Activated T-helper 2 cell treated with anti-CD3 and anti-CD28 coated beads, Interferon-gamma antibody, Interleukin-2, Interleukin-4, amounts not matched to agents 10 μg/mL and 5 μg/mL and 100 μg/mL, durations not matched to agents 14 hours and 24 hours and 36 hours (primary cell): ENCODE measurements at places on chromosomes 2 and 18. TPM values are rescaled to one million over a fixed set of nuclear protein-coding genes. Genes with fewer than 3 reads are reported as not detected.

GRCh38 chr2:7557376-7557775, 640.2 kb downstream of the RNF144A start:
- DNase-seq, result no peak

GPAT2 gene
- total RNA-seq, result 18.0 and 19.1 TPM in 2 replicates

DNA sequence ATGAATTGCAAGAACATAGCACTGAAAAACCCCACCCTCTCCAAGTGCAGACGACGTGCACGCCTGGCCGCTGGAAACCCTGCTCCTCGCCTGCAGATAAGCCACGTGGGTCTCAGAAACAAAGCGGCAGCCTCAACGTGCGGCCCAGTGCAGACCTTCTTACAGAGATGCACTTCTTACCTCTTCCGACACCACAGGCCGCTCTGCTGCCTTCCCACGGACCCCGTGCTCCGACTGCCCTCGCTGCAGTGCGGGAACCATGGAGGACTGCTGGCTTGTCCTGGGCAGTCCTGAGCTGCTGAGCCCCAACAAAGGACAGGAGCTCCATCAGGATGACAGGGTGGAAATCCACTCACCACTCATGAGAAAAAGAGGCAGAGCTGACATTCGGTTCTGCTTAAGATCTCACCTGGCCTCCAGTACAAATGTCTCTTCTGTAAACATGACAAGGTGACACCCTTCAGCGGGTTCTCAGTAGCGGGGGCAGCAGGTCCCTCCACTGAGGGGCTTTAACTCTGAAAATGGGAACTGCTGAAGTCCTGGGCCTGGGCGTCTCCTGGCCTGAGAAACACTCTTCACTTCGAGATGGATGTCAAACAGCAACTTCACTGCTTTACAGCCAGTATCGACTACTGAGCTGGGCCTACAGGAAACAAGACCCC, 6.2 kb downstream of the COPS9 start:
- no peak for DNase-seq

TMEM87B gene
- total RNA-seq, result 15.8 and 16.5 TPM in 2 replicates
